ENCODE measurements at places on chromosomes 7 and 10.
A peak's percentile ranks its signal among the peaks of the same experiment; 100 is the strongest.

DNA sequence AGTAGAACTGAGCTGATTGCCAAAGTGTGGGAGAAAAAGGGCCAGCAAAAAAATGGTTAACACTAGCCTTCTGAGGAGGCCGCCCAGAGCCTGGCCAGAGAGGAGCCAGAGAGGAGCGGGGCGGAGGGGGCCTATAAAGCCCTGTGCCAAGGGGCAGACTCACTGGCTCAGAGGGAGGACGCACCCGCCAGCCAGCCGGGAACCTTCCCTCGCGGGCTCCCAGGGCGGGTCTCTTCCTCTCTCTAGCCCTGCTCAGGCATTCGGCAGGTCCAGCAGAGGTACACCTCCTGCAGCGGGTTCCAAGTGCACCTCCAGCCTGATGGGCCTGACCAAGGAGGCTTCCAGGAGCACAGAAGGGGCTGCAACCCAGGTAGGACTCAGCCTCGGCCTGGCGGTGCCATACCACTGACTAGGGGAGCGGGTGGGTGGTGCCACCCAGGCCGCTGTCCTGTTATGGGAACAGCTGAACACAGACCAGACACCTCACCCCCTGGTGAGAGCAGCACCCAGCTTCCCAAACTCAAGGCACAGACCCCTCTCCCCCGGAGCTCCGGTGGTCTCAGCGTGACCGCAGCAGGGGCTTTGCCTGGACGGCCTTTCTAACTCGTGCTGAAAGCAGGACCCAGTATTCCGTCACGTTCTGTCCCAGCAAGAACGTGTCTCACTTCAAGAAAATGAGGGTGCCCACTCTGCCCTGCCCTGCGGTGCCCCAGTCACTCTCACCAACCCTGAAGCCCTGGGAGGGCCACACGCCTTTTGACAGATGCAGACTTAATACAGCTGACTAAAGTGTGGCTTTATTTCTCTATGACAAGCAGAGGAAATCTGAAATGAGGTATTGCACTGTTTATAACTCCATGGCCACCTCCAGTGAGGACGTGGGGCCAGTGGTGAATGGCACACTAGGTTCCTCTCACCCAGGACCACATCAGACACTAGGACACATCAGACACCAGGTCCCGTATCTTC lies at the start of gene GPER1:
Gene GPER1 (plus strand): TSS at position 162 of the 969 bp plus-strand sequence. CDS start 3,616 bp downstream, outside the sequence.
- peak; percentile 16 for DNase-seq

GRCh38 chr10:126215746-126216631 lies 172.3 kb downstream of the ADAM12 start:
- no peak for DNase-seq

- DNase-seq: no peak
Observed at GRCh38 chr10:86413046-86413728, 46.6 kb upstream of the GRID1 start.

GRCh38 chr10:15196021-15196834 lies 27.7 kb upstream of the NMT2 start:
- DNase-seq: no peak

DNA sequence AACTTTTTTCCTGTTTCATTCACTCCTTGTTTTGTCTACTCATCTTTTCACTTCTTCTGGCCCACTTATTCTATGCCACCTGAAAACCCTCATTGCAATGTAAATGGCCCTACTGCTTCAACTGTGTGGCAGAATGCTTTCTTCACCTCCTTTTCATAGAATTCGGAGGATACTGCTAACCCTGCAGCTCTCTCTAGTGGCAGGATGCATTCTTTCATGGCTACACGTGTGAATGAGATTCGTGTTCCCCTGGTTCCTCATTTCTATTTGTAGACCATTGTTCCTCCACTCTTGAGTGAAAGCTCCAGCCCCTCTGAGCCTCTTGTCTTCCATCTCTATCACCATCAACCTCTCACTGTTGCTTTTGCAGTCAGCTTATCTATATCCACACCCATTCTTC lies 20.9 kb upstream of the CYP26C1 start:
- DNase-seq: peak; percentile 22

DNA sequence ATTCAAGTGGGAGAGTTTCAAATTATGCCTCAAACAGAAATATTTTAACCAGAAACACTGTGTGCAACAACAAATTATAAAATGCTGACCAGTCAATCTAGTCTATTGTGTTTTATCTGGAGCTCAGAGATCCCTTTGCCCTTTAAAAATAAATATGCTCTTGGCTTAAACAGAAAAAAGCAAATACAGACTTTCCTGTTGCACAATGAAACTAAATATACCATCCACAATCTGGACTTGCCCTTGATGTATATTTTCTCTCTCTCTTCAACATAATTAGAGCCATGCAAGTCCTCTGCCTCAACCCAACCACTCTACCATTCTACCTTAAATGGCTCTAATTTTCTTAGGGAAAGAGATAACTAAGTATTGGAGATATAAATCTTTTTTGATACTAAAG lies 34.9 kb downstream of the ASAH2 start:
- no peak for DNase-seq

- no peak for DNase-seq
Observed at GRCh38 chr7:36306722-36307121, 82.9 kb upstream of the ANLN start.

DNA sequence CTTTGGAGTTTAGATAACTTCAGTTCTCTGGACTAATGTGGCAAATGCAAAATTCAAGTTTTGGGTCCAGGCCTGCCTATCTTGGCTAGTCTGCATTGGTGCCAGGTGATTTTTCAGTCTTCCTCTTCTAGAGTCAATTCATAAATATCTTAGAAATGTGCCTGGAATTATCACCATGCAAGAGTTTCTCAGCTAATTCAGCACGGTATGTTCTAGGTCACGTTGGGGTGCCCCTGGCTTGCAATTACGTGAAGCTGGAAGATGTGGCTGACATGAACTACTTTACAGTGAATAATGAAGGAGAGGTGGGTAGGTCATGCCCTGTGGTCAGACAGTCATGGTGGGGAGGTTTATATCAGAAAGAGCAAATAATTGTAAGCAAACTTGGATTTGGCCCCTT lies 25.0 kb downstream of the ZDHHC6 start:
- no peak for DNase-seq

GRCh38 chr7:129803546-129804081 lies 149.1 kb downstream of the UBE2H start:
- no peak for DNase-seq

GRCh38 chr7:18962031-18962430 lies 155.4 kb downstream of the TWIST1 start:
- DNase-seq: no peak

DNA sequence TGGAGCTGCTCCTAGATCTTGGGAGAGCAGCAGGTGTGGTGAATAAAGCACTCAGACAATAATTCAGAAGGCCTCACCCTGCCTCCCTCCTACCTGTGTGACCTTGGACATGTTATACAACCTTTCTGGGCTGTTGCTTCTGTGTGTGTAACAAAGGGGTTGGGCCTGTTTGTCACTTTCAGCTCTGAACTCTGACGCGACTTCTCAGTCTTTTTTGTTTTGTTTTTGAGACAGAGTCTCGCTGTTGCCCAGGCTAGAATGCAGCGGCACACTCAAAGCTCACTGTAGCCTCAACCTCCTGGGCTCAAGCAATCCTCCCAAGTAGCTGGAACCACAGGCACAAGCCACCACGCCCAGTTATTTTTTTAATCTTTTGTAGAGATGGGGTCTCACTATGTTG lies 89.3 kb downstream of the DNMBP start:
- no peak for DNase-seq

DNA sequence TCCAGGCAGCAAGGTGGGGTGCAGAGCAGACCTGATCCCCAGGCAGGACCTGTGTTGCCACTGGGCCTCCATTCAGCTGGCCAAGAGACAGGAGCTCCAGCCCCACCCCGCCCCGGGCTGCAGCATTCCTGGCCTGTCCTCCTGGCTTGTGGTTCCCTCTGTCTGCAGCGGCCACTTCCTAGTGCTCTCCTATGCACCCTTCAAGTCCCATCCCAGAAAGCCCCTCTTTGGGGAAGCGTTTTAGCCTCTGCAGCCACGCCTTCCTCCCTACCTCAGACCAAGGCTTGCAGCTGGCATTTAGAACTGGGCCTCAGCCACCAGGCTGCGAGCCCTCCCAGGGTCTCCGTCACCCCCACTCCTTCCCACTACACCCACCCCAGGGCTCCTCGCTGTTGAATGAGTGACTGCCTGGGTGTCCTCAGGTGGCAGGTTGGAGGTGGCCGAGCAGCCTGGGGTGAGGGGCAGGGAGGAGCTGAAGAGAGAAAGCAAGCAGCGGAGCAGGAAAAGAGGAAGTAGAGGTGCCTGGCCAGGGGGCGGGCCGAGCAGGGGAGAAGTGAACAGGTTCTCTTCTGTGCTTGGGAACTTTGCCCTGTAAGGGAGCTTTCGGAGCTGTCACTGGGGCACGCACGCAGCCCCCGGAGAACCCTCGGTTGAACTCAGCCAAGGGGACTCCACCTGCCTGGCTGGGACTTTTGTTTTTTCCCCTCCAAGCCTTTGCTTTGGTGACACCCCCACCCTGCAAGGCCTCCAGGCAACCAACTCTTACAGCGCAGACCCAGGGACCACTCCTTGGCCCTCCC lies 109.1 kb upstream of the TNRC18 start:
- no peak for DNase-seq

DNA sequence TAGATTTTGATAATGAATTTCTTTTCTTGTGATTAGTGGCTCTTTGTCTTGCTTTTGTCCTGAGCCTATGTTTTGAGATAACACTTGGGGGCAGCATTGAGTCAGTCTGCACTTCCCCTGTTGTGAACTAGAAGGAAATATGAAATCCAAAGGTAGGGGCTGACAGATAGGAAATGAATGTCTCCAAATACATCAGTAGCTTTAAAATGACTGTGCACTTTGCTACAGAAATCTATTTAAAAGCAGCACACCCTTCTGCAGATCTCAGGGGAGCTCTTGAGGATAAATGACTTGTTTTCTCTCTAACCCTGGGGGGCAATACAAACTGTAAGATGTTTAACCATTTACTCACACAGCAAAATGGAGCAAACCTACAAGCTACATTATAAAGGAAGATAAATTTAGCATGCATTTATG lies 176.0 kb upstream of the MYO3A start:
- DNase-seq: peak; percentile 6

- no peak for DNase-seq
Observed at GRCh38 chr7:1054861-1055450, 10.6 kb downstream of the GPR146 start.
